ENCODE measurements at places on chromosomes 13 and 19.

GRCh38 chr19:50327461-50328223 lies 1.5 kb downstream of the KCNC3 start:
- peak; percentile 41 for DNase-seq

GRCh38 chr13:76888421-76888820 lies 2.2 kb upstream of the KCTD12 start:
- no peak for DNase-seq

GRCh38 chr13:48569104-48569666 lies 36.3 kb upstream of the RCBTB2 start:
- no peak for DNase-seq

DNA sequence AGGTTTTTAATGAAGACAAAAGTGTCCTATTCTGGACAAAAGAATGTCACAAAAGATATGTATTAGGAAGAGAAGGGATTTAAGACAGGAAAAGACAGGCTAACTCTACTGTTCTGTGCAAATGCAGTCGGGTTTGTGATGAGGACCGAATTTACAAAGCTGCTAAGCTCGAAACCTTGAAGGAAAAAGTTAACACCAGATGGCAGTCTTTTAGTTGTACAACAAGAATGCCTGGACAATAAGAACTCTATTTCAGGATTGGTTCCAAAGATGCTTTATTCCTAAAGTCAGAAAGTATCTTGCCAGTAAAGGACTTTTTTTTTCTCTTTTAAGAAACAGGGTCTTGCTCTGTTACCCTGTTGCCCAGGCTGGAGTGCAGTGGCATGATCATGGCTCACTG lies 51.1 kb downstream of the HS6ST3 start:
- no peak for DNase-seq

DNA sequence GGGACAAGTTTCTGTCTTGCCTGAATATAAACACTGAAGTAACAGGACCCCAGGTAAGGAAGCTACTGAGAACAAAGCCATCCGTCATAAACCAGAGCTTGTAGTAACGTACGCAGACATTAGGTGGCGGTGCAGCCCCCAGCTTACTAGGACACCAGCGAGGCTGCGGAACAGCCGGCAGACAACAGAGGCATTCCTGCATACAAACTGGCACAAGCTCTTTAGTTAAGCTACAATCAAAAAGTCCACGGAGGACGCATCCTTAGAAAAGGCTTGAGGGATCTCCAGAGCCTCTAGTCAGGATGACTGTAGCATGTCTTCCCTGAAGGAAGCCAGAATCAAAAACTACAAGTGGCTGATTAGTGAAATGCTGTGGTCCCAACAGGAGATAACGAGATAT lies 26.2 kb downstream of the ZNF160 start:
- DNase-seq, result no peak

- peak; percentile 99 for DNase-seq
These were observed 4.0 kb upstream of the ZFP36 start for GRCh38 chr19:39402346-39403300.

- DNase-seq, result peak; percentile 79
These were observed 25.0 kb downstream of the LAMP1 start for GRCh38 chr13:113322043-113322461.

GRCh38 chr19:41233748-41234240 lies 14.8 kb downstream of the AXL start:
- no peak for DNase-seq

Measured in posterior vena cava (tissue), 2 donors.